ENCODE measurements at places on chromosomes 3 and 15.
A peak's percentile ranks its signal among the peaks of the same experiment; 100 is the strongest.

- H3K4me1 ChIP-seq = no peaks in the 10 kb centered on the region
- no peak overlapping the region for H3K4me3 ChIP-seq
- DNase-seq = no peak
- H3K27ac ChIP-seq = no peak overlapping the region
- no peaks in the 10 kb centered on the region for H3K36me3 ChIP-seq
These were observed 1.3 kb downstream of the AQP9 start for GRCh38 chr15:58139276-58139988.

- H3K4me3 ChIP-seq = peak overlapping the region; percentile 42
These were observed 16.8 kb upstream of the KCTD6 start for GRCh38 chr3:58474967-58475578.

- peaks cover 13% of the 10 kb centered on the region for H3K4me1 ChIP-seq
- DNase-seq = no peak
- H3K27ac ChIP-seq = no peak overlapping the region
- peaks cover 6% of the 10 kb centered on the region for H3K27me3 ChIP-seq
- H3K36me3 ChIP-seq = no peaks in the 10 kb centered on the region
These were observed 346.6 kb upstream of the RBMS3 start for GRCh38 chr3:28934126-28934813.

DNA sequence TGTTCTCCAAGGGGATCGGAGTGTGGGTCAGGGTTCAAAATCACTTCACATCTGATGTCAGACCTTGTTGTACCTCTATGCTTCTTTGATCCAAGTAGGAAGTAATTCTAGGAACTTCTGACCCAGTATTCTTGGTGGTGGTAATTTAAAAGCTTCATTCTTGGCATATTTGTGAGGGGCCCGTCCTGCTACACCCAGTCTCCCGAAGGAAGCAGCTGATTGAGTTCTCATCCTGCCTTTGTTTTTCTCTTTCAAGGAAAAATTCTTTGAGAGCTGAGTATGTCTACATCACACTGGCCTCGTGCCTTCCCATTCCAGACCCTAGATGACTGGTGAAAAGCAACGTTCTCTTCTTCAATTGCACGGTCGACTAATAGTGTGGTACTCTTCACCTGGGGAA, 234.4 kb upstream of the TPRG1 start:
- no peak overlapping the region for H3K27ac ChIP-seq
- H3K27me3 ChIP-seq = no peaks in the 10 kb centered on the region
- no peaks in the 10 kb centered on the region for H3K36me3 ChIP-seq
- DNase-seq = no peak
- H3K4me3 ChIP-seq = no peak overlapping the region

DNA sequence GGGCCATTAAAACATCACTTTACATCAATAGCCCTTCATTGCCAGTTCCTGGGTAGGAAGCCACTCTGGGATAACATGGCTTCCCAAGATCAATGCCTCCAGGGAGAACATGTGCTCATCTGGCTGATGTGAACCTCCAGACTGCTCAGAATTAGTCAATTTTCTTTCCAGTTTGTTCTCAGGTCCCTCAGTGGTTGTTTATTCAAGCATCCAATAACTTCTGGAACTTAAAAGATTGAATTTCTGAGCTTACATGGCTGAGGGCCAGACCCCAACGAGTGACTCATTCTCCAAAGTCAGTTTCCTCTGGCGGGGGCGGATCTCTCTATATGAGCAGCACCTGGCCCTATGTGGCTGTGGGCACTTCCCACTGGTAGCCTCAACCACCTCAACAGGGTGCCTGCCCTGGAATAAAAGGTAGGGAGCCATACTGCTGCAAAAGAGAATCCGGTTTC, 34.0 kb downstream of the LYZL4 start:
- H3K4me3 ChIP-seq = no peak overlapping the region
- H3K27ac ChIP-seq = no peak overlapping the region
- H3K27me3 ChIP-seq = peaks cover 13% of the 10 kb centered on the region
- no peaks in the 10 kb centered on the region for H3K36me3 ChIP-seq

DNA sequence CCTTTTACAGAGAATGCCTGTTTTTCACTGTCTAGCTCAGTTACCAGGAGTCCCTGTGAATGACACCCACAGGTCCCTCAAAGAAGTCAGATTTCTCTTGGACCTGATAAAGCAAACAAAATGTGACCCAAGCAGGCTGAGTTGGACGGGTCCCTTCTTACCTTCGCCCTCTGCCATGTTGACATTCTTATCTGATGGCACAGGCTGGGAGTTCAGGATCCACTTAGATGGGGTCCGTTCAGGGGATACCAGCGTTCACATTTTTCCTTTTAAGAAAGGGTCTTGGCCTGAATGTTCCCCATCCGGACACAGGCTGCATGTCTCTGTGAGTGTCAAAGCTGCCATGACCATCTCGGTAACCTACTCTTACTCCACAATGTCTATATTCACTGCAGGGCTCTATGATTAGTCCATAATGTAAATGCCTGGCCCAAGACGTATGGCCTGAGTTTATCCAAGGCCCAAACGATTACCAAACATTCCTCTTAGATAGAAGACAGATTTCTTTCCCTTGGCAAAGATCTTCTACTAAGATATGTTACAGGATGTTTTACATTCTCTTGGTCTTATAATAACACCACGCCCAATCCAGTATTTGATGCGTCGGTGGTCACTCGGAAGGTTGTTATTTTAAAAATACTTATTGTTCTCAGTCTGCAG, 179.1 kb downstream of the THSD4 start:
- no peak for DNase-seq
- H3K27ac ChIP-seq = no peak overlapping the region
- H3K27me3 ChIP-seq = peaks cover 7% of the 10 kb centered on the region

DNA sequence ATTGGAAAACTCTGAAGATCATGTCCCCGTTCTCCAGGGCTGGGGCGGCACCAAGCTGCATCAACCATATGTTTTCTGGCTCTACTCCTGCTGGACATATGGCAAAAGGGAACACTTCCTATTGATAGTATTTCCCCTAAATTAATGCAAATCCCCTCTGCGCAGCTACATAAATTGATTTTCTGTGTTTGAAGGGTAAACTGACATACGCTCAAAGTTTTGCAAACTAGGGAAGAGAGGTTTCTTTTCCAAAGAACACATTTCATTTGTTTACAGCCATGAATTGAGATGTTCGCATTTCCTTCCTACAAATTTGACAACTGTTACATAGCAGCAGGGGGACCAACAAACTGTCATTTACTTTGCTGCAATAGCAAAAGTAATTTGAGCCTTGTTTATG, 35.9 kb downstream of the CTXND1 start:
- H3K27ac ChIP-seq = no peak overlapping the region
- peaks cover 4% of the 10 kb centered on the region for H3K4me1 ChIP-seq
- no peak for DNase-seq
- peaks cover 13% of the 10 kb centered on the region for H3K27me3 ChIP-seq

- no peaks in the 10 kb centered on the region for H3K36me3 ChIP-seq
- no peak overlapping the region for H3K27ac ChIP-seq
- H3K27me3 ChIP-seq = no peaks in the 10 kb centered on the region
- no peak overlapping the region for H3K4me3 ChIP-seq
- H3K4me1 ChIP-seq = peaks cover 5% of the 10 kb centered on the region
These were observed 1.3 kb upstream of the TP63 start for GRCh38 chr3:189629803-189630455.

DNA sequence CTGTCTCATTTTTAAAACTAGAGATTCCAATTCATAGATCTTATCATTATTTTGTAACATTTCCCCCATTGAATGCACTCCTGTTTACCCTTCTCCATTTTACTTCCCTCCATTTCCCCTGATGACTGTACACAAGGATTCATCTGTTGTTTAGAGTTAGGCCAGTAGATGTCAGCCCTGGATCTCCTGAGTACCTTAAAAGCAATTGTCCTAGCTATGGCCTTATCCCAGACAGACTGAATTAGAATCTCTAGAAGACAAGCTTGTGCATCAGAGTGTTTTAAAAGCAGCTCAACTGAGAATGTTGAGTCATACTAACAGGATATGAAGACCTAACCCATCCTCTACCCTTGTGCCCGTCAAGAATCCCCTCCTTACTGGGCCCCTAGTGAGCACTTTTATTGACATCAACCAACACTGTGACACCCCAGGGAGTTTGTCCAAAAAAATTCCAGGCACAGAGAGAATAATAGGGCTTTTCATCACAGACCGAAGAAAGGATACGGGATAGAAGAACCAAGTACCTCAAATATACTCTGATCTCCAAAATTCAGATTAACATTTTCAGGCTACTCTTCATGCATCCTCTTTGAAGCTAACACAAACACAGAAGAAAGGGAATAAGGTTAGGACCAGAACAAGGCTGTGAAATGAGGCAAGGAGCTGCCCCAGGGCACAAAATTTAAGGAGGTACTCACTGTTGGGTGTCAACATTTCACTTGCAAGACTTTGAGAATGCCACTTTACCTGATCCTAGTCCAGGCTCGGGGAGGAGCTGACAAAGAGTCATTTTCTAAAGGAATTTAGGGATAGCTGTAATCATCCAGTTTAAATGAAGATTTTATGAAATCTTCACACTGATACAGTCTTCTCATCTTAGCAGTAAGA, 17.1 kb downstream of the ZBED2 start:
- H3K27me3 ChIP-seq = no peaks in the 10 kb centered on the region
- peaks cover 8% of the 10 kb centered on the region for H3K36me3 ChIP-seq
- peak overlapping the region; percentile 0 for H3K4me3 ChIP-seq
- H3K27ac ChIP-seq = peak overlapping the region; percentile 1

GRCh38 chr3:171126478-171127209, 100.1 kb upstream of the SLC2A2 start:
- no peak for DNase-seq
- H3K36me3 ChIP-seq = peaks cover 3% of the 10 kb centered on the region
- H3K4me3 ChIP-seq = no peak overlapping the region
- no peak overlapping the region for H3K27ac ChIP-seq
- no peaks in the 10 kb centered on the region for H3K27me3 ChIP-seq

DNA sequence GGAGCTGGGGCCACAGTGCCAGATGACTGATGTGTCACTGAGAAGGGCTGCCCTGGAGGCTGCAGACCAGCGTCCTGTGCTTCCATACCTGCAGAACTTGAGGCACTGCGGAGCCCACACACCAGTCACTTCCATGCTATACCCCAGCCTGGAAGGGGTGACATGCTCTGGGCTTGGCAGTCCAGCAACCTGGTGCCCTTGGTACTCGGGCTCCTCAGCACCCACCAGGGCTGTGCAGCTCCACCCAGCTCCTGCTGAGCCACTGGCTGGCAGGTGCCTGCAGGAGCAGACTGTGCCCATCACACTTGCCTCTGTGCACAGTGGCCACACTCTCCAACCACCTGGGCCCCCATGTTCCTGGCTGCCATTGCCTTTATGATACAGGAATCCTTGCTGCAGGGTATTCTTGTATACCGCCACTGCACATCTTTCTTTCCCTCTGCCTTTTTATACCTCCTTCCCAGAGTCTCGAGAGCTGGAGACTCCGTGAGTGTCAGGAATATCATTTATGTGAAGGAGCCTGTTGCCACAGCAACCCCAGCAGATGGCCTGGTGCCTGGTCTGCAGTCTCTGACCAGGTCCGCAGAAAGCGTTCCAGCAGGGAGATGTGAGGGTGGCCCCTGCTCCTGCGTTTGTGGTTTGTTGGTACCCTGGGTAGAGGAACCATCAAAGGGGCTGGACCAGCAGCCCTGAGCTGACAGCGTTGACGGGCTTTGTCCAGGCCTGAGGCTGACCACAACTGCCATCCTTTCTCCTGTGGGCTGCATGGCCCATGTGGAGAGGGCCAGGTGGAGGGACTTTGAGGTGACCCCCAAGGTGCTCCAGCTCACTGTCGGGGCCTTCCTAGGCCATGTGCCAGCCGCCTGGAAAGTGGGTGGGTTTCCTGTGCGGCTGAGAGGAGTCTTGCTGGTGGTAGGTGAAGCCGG, 93.4 kb upstream of the PLXNA1 start:
- H3K27me3 ChIP-seq = peaks cover 4% of the 10 kb centered on the region
- DNase-seq = no peak
- H3K36me3 ChIP-seq = peaks cover 12% of the 10 kb centered on the region

GRCh38 chr15:52370010-52370409, 74.4 kb upstream of the MYO5C start:
- H3K4me1 ChIP-seq = peaks cover 2% of the 10 kb centered on the region
- peaks cover 23% of the 10 kb centered on the region for H3K36me3 ChIP-seq
- no peaks in the 10 kb centered on the region for H3K27me3 ChIP-seq
- no peak overlapping the region for H3K27ac ChIP-seq
- peak overlapping the region; percentile 20 for H3K4me3 ChIP-seq

GRCh38 chr3:15391007-15391406, 36.3 kb downstream of the METTL6 start:
- DNase-seq = no peak
- no peak overlapping the region for H3K4me3 ChIP-seq
- H3K4me1 ChIP-seq = peaks cover 53% of the 10 kb centered on the region

GRCh38 chr3:79361748-79362378, 405.9 kb downstream of the ROBO1 start:
- no peaks in the 10 kb centered on the region for H3K27me3 ChIP-seq
- H3K27ac ChIP-seq = no peak overlapping the region
- no peak for DNase-seq
- H3K4me1 ChIP-seq = no peaks in the 10 kb centered on the region
- no peaks in the 10 kb centered on the region for H3K36me3 ChIP-seq
- no peak overlapping the region for H3K4me3 ChIP-seq

GRCh38 chr15:73572296-73572695, 60.9 kb downstream of the NPTN start:
- H3K4me1 ChIP-seq = peaks cover 11% of the 10 kb centered on the region
- no peak for DNase-seq
- H3K27ac ChIP-seq = no peak overlapping the region
- peaks cover 31% of the 10 kb centered on the region for H3K36me3 ChIP-seq
- H3K4me3 ChIP-seq = no peak overlapping the region
